ENCODE measurements at places on chromosomes 11 and 22.

DNA sequence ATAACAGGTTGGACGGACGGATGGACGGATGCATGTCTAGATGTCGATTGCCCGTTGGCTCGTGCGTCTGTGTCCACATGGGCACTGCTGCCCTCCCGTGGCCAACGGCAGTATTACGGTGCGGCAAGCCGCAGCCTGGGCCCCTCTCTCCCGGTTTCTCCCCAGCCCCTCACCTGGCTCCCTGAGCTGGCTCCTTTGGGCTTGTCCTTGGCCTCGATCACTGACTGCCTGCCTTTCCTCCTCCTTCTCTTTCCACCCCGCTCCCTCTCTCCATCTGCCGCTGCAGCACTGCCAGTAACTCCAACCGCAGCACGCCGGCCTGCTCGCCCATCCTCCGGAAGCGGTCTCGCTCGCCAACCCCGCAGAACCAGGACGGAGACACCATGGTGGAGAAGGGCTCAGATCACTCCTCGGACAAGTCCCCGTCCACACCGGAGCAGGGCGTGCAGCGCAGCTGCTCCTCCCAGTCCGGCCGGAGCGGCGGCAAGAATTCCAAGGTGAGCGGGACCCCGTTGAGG is 77.3 kb downstream of the SCN3B start:
- DNase-seq, result peak; percentile 62

GRCh38 chr11:73077454-73077853 is 64.7 kb downstream of the FCHSD2 start:
- no peak for DNase-seq

- DNase-seq, result peak; percentile 36
These were observed 74.6 kb upstream of the SUSD2 start for GRCh38 chr22:24106385-24107381.

DNA sequence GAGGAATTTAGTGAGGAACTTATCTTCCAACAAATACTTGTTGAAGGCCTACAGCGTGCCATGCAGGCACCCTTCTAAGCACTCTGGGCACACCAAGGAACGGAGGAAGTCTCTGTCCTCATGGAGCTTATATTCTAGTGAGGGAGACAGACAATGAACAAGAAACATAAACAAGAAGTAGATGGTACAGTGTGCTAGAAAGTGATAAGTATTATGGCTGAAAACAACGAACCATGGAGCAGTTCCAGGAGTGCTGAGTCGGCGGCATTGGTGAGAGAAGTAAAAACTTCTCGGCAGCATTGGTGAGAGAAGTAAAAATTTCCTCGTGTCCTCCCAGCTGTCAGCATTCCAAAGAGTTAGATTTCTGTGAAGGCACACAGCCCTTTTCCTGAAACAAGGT is 53.2 kb downstream of the FAM76B start:
- no peak for DNase-seq

DNA sequence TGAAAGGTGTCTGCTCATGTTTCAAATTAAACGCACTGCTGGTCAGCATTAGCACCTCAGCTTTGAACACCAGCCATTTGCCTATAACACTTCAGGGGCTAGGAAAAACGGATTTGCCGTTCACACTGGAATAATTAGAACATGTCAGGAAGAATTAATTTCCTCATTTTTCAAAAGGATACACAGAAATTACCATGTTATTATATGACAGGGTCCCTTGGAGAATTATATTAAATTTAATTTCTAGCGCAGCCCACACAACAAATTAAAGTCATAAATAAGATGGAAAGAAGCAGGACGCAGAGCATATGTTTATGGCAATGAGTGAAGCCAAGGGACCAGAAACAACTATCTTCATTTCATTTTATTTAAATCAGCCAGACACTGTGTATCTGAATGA is 83.8 kb upstream of the SOX6 start:
- DNase-seq, result no peak

GRCh38 chr11:23947883-23948282 is 549.0 kb upstream of the LUZP2 start:
- DNase-seq, result no peak

- DNase-seq, result no peak
These were observed 400.2 kb upstream of the DDI1 start for GRCh38 chr11:103636232-103636631.

GRCh38 chr11:100329352-100329751 is 357.7 kb upstream of the ARHGAP42 start:
- no peak for DNase-seq

- DNase-seq, result no peak
These were observed 48.0 kb downstream of the IGF2 start for GRCh38 chr11:2091112-2091746.

- DNase-seq, result no peak
These were observed 65.7 kb upstream of the DDI1 start for GRCh38 chr11:103970701-103971249.

DNA sequence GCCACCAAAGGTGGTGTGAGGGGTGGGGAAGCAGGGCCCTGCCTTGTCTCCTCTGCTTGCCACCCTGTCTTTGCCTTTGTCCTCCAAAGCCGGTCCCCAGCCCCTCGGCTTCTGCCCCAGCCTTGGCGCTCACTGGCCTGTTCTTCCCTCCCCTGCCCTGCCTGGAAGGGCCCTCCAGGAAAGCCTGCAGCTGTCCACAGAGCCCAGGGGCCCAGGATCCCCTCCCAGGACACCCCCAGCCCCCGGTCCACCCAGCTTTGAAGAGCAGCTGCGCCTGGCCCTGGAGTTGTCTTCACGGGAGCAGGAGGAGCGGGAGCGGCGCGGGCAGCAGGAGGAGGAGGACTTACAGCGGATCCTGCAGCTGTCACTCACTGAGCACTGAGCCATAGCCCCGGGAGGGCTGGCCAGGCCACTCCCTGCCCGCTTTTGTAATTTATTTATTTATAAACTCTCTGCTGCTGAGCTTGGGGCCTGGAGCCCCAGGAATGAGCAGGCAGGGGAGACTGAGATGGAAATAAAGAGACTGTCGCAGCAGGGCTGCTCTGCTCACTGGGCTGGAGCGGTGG is 1.3 kb upstream of the SSH3 start:
- DNase-seq, result no peak
